RWPE1 (cell line): ENCODE measurements at places on chromosomes 16 and 17.

GRCh38 chr17:15109608-15110007, 155.5 kb downstream of the PMP22 start:
- DNase-seq = no peak

DNA sequence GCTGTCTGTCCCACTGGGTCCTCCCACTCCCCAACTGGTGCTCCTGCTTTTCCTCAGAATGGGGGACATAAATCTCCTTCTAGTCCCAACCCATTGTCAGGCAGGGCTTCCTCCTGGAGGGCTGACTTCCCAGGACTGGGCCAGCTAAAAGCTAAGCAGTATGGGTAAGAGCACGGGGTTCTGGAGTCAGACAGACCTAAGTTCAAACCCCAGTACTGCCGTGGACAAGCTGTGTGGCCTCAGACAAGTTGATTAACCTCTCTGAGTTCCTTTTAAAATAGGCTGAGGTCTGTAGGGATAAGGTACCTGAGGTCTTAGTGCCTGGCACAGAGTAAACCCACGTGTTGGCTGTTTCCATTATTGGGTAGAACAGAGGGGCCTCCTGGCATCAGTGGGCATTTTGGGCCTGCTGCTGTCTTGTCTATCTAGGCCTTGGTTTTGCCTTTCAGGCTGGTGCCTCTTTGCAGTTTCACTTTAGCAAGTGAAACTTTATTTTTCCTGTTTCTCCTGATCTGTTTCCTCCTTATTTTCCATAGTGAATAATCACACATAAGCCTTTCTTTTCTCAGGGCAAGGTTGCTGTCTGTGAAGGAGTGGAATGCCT, 114.6 kb downstream of the PRKCB start:
- no peak for DNase-seq

- no peak for DNase-seq
These were observed 100.9 kb upstream of the RBFOX1 start for GRCh38 chr16:7231762-7232161.

GRCh38 chr17:1362065-1362848, 37.8 kb downstream of the YWHAE start:
- no peak for DNase-seq

DNA sequence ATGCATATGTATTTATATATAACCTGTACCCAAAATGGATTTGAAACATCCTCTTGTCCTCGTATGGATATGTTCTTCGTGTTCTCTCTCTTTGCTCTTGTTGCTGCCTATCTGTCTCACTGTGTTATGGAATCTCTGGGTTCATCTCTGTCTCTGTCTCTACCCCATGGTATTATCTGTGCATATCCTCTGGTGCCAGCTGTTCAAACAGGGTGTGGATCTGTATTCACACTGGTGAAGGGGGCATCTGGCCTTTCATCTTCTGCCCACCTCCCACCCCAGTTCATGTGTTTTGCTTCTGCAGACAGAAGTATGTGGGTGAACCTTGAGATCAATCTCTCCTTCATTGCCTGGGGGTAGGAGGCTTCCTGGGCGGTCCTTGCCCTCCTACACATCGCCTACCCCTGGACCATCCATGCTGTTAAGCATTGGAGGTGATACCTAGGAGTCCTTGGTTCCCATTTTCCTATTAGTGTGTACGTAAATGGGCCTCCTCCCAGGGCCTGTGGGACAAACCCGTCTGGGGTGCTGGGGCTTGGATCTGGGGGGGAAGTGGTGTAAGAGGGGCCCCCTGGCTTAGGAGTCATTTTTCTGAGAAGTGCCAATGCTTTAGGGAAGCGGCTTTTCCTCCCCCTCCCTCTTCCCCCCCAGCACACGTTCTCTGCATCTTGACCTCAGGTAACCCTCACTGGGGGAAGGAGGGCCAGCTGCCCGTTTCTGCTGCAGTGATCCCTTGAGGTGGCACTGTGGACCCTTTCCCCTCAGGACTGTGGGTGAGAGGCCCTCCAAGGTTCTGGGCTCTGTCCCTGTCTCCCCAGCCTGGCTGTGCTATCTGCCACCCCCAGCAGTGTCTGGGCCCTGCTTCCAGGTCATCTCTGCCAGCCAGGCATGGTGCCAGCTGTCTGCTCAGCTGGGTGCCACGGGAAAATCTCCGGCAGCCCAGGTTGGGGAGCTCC, 21.1 kb downstream of the RARA start:
- DNase-seq = no peak
